ENCODE measurements at places on chromosomes 2 and 18.

DNA sequence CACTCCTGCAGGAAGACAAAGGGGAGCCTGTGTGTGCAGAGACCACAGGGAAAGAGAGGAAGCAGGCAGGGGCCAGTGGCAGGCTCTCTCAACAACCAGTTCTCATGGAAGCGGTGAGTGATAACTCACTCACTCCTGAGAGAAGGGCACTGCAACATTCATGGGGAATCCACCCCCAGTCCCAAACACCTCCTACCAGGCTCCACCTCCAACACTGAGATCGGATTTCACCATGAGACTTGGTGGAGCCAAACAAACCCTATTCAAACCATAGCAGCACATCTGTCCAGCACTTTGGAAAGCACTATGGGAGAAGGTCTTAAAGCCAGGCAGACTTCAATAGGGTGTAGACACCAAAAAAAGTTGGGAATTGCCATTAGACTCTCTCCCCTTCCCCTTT, 345.7 kb upstream of the SPRED2 start:
- no peak for DNase-seq

DNA sequence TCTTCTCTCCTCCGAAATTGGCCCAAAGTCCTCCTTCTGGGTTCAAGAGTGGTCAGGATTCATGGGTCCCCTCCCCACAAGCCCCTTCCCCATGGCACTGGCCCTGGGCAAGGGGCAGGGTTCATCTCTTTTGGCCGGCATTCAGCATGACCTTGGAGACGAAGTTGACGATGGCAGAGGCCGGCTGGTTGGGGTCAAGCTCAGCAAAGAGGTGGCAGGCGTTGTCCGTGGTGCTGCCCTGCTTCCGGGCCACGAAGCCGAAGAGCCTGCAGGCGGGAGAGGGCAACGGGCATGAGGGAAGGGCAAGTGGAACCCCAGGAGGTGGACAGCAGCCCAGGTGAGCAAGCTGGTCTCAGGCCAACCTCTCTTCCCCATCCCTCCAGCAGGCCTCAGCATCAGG, 198.5 kb downstream of the TNS1 start:
- no peak for DNase-seq

DNA sequence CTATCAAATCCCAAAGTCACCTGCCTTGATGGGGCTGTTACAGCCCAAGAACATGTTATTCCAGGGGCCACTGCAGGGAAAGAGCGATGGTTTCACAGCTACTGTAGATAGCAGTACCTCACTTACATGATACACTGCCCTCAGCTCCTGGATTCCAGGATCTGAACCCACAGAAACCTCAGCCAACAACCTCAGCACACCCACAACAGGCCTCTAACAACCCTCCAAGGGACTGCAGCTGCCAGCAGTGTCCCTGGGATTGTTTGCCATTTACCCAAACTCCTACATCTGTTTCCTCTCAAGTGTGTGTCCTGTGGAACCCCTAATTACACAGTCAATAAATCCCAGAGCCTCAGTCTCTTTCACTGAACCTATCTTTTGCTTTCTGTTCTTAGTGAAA, 28.2 kb downstream of the OSBPL1A start:
- DNase-seq: no peak

DNA sequence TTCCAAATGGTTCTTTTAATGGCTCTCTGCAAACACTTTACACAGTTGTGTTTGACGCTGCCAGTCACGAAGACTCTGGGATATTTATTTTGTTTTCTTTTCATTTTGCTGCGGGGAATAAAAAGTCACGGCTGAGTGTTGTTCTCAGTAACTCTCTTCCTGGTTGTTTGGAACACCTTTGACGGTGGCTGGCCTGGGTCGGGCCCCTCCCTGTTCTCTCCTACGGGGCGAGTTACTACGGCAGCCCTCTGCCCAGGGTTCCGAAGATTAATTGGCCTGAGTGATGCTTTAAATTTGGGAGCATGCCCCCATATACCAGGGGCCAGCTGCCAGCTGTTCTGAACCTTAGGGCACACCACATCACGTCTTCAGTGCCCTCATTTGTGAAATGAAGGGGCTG, 84.7 kb downstream of the GATA6 start:
- DNase-seq: no peak

DNA sequence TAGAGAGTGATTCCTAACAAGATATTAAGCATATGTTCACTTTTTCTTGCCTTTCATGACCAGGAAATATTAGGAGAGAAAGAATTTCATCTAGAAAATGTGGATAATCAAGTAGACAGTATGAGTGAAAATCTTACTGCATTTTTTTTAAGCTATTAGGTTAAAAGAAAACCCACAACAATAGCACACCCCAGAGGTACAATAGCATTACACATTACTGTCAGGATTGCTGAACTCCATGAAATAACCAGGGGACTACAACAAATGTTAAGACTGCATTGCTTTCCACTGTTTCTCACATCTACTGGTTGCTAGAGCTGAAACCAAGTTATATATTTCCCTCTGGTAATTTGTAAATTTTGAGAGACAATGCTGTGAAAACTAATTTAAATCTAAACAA, 33.7 kb downstream of the KLF7 start:
- no peak for DNase-seq

DNA sequence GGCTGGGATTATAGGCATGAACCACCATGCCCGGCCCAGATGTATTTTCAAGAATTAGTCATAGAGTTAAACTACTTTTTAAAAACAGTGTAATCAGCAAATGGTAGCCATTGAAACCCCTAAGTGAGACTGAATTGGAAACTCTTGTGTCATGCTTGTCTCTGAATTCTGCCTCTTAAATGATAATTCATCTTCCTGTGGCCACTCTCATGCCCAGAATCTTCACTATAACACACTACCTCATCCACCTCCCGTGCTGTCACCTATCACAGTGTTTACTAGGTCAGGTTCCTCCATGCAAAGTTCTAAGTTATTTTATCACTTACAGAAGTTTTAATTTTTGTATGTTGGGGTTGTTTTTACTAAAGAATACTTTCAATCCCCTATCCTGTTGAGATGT, 197.5 kb downstream of the PHLPP1 start:
- no peak for DNase-seq

DNA sequence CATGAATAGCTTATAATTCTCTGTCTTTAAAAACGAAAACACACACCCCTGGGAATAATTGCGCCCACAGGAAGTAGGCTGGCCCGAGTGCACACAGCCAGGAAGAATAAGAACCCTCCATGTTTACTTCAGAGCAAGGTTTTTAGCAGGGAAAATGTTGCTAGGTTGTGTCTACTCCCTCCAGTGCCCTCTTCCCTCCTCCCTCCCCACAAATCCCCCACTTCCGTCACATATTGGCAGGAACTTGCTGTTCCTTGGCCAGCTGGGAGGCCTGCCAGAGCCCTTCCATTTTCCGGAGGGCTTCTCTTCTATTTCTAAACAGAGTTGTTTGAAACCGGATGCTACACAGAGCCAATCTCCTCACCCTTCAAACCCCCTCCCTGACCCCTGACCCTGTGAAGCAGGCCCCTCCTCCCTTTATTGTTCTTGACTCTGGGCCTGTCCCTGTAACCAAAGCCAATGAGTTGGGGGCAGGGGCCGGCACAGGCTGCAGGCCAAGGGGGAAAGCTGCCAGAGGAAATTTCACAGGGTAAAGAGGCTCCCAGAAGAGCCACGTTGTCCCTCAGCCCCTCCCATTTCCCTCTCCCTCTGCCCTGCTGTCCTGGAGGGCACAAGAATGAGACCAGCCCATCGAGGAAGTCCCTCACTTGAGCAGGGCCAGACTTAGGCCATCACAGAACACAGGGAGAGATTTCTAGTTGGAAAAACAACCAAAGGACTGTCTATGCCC, 49.8 kb upstream of the LGALSL start:
- peak; percentile 58 for DNase-seq

DNA sequence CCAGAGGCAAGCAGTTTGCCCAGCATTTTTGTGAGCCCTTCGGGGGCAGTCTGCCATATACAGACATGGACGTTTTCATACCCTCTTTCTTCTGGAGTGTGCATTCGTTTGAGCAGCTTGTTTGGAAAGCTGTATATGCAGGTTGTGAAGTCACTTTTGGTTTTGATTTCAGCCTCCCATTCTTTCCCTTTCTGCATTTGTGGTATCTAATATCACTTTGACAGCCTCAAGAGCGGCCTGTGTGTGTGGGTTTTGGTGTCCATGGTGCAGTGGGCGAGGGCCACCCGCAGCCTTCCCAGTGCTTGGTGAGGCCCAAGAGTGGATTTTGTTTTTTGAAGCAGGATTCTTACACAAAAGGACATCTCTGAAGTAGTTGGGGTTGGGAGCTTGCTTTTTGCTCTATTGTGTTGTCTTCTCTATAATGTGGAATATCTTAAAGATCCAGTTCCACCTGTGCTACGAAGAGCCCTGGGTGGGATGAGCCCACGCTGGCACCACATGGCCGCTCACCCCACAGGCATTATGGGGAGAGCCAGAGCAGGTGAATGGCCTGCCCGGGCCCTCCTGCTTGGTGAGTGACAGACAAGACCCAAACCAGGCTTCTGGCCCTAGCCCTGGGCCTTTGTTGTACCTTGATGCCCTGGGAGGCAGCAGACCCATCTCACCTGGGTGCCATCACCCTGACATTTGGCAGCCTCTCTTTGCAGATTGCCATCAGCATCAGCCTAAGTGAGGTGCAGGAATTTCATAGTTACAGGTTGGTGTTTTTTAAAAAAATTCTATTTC, 29.5 kb downstream of the INPP4A start:
- DNase-seq: no peak
